ENCODE measurements at places on chromosomes 13 and 19. TPM values are rescaled to one million over a fixed set of nuclear protein-coding genes. Genes with fewer than 3 reads are reported as not detected.

GRCh38 chr13:73778242-73778864, 355.9 kb downstream of the KLF12 start:
- H3K36me3 ChIP-seq: no peaks in the 10 kb centered on the region
- no peak overlapping the region for H3K27ac ChIP-seq
- DNase-seq: no peak
- H3K27me3 ChIP-seq: peaks cover 16% of the 10 kb centered on the region

GRIN2D gene
- 1.2 TPM for total RNA-seq

SERPINE3 gene
- total RNA-seq: 0.86 TPM

DNA sequence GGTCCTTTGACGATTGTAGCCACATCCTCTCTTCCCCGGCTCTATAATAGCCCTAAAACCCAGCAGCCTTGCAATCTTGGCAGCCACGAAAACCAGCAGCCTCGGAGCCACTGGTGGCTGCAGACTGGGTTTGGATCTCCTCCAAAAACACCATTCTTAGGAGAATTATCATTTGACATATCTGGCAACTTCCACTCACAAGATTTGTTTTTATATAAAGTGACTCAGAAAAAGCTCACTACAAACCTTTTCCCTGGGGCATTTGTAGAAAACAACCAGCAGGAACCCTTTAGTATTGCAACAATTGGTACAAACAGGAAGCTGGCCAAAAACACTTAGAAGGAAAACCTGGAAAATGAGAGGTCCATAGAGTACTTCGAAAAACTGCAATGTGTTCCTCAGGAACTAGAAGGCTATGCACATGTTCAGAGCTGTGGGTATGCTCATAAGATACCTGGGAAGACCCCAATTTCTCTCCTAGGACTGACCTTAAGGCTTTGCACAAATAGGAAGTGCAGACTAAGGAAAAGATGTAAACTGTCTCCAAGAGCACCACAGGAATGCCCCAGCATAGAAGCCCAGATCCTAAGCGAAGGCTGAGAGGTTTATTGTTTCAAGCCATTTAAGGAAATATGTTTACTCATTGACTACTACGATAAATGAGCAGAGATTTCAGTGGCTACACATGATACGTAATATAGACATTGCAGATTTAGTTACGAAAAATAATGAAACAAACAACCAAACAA, 71.2 kb downstream of the MYO16 start:
- DNase-seq: no peak
- H3K27ac ChIP-seq: no peak overlapping the region
- no peaks in the 10 kb centered on the region for H3K4me1 ChIP-seq

- peak overlapping the region; percentile 92 for H3K4me3 ChIP-seq
- no peak overlapping the region for H3K27ac ChIP-seq
- no peaks in the 10 kb centered on the region for H3K4me1 ChIP-seq
These were observed 521 bp upstream of the SHISA2 start for GRCh38 chr13:26052337-26052736.

GRCh38 chr19:11322269-11323024, 17.0 kb downstream of the RAB3D start:
- H3K4me1 ChIP-seq: peaks cover 7% of the 10 kb centered on the region
- no peak overlapping the region for H3K27ac ChIP-seq
- no peak overlapping the region for H3K4me3 ChIP-seq
- no peaks in the 10 kb centered on the region for H3K36me3 ChIP-seq
- DNase-seq: no peak
- H3K27me3 ChIP-seq: no peaks in the 10 kb centered on the region

GPR42 gene
- total RNA-seq: not detected

DNA sequence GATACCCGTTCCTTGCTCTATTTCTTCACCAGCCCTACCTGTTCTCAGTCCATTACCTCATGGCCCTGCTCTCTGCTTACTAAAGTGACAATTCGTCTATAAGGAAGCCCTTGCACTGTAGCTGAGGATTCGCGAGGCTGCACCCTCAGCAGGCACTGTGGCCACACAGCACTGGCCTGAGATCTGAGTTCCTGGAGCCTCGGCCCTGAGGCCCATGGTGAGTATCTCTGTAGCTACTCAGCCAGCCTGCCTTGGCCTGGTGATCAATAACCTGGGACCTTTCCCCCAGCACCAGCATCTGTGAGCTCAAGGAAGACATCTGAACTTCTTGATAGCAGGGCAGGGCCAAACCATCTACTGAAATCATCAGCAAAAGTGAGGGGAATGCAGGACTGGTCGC, 90.7 kb downstream of the RGCC start:
- no peak for DNase-seq
- H3K4me1 ChIP-seq: no peaks in the 10 kb centered on the region
- no peaks in the 10 kb centered on the region for H3K36me3 ChIP-seq
- no peaks in the 10 kb centered on the region for H3K27me3 ChIP-seq

NXNL1 gene
- not detected for total RNA-seq

DNA sequence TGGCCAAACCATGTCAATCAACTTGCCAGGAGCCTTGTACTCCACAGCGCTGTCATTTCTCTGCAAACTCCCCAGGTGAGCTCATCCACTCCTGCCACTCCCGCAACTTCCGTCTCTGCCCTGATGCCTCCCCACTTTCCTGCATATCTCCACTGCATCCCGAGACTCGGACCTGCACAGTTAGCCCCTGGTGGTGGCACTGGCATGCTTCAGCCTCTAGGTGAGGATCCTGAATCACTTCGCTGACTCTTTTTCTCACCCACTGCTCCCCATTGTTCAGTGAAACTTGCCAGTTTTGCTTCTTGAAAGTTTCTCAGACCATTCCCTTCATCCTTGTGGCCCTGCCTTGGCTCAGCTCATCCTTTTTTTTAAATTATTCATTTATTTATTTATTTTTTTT, 3.4 kb upstream of the CTU1 start:
- peaks cover 23% of the 10 kb centered on the region for H3K27me3 ChIP-seq
- H3K4me3 ChIP-seq: no peak overlapping the region
- H3K27ac ChIP-seq: no peak overlapping the region
- H3K4me1 ChIP-seq: no peaks in the 10 kb centered on the region
